ENCODE measurements at places on chromosomes 2 and 18.

DNA sequence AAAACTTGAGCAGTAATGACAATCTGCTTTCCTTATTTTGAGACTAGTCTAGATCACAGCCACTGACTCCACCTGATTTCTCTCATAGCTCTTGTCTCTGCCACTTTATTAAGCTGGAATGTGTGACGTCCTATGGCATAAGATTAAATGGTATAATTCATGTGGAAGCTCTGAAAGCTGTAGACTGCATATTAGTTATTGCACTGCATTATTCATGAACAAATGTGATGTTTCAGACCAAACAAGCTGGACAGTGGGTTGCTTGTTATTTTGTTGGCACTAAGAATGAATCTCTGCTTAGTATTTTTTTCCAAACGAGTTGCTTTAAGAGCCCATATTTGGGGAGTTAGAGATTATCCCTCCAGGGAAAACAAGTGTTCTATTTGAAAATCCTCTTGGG, 1218.5 kb downstream of the SUCLG1 start:
- DNase-seq = no peak

DNA sequence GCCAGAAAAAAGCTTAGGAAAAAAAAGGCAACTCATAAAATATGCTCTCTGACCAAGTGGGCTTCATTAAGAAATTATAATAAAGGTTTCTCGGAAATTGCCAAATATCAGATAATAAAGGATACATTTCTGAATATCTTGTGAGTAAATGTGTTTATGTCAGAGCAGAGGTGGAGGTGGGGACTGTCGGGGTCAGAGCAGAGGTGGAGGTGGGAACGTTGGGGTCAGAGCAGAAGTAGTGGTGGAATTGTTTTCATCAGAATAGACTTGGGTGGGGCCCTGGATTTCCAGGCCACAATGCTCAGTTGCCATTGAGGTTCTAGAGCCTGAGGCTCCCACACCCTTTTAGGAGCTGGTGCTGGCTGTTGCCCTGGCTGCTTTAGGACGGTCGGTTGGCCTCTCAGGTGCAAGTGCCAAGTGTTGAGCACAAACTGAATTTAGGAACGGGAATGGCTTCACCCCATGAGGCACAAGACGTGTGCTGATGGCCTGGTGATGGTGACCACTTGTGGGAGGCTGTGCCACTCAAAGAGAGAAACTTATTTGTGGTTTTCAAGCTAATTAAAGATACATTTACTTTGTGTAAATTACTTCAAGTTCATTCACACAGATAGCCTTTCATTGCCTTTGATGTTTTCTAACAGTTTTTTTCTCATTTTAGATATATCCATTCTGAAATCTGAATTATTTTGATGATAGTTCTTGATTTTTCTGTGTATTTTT, 131.5 kb downstream of the ATP9B start:
- DNase-seq = peak; percentile 46

DNA sequence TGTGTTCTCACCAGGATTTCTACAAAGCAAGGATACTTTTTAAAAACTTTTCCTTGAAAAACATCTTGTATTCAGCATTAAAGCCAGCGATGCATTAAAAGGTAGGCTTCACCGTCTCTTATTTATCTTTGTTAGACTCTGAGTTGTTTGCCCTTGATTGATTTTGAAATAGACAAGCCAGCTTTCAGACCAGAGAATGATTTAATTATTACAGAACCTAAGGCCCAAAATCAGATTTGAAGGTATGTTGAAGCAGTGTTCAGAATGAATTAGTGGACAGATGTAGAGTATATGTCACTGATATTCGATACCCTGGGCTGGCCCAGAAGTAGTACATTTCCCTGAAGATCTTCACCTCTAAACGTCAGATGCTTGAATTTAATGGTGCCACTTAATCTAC, 136.4 kb downstream of the THSD7B start:
- no peak for DNase-seq

DNA sequence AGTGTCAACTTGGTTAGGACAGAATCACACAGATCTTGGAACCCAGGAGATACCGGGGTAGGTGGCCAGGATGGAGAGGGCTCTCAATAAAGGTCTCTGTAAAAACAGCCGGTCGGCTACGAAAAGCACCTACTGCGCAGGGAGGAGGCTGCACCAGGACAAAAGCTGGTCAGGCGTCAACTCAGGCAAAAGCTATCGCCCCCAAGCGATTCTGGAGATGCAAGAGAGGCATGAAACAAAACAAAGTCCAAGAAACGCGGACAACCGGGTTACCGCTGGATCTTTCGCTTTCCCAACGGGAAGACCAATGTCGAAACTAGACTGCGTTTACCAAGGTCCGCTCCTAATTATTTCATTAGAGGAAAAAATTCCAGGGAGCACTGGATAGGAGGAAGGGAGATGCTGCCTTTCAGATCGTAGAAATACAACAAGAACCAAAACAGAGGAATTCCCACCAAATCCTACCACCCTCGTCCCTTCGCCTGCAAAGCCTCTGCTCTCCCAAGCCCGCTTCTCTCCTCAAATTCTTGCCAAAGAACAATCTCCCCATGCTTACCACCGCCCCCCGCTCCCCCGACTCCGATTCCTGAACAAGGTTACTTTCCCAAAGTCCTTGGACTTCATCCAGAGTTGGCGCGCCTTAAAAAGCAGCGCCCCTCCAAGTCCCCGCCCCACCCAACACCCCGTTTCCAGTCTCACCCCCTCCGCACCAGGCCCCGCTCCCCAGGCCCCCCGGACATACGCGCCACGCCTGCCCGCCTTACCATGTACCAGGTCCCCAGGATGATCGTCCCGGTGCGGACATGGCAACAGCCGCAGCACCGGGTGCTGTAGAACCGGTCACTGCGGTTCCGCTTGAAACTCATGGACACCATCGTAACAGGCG, 539 bp downstream of the LAPTM4A start:
- peak; percentile 73 for DNase-seq

DNA sequence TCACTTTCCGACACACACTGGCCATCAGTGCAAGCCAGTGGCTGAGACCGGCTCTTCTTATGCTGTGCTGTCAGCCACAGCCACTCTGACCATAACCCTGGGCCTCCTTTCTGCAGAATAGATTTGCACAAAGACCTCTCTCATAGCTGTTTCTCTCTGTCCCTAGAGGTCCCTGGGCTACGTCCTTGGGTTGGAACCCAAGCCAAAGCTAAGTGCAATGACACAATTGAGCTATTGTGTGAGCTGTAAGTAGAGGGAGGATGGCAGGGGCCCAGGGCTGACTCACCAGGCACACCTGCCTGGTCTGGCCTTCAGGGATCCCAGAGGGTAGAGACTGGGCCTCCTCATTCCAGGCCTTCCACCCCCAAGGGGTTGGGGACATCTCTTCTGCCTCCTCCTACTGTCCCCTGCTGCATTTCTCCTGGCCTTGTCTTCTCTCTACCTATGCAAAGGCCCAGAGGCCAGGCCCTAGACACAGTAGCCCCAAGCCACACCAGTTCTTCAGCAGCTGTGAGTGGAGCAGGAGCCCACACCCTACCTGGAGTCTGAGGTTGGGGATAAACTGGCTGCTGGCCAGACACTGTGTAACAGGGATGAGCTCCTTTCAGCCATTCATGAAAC, 174.6 kb downstream of the NCK2 start:
- no peak for DNase-seq

- no peak for DNase-seq
These were observed 23.3 kb downstream of the PUM2 start for GRCh38 chr2:20327370-20327769.

GRCh38 chr2:65075605-65076344, 19.6 kb downstream of the CEP68 start:
- peak; percentile 51 for DNase-seq

DNA sequence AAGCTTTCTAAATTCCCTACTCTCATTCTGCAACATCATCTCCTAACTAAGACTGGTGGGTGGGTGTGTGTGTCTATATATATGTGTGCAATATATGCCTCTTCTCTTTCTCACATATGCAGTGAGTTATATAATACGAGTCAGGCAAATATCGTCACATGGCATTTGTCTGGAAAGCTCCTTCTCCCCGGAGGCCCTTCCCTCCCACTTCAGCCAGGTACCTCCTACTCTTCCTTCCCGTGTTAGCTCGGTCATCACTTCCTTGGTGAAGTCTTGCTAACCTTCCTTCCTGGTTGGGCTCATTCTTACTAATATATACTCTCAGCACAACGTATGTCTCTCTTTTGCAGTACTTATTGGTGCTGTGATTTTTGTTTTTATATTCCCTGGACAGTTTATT, 66.4 kb upstream of the NCK2 start:
- no peak for DNase-seq

- no peak for DNase-seq
These were observed 4.0 kb upstream of the NOP58 start for GRCh38 chr2:202261531-202261930.

DNA sequence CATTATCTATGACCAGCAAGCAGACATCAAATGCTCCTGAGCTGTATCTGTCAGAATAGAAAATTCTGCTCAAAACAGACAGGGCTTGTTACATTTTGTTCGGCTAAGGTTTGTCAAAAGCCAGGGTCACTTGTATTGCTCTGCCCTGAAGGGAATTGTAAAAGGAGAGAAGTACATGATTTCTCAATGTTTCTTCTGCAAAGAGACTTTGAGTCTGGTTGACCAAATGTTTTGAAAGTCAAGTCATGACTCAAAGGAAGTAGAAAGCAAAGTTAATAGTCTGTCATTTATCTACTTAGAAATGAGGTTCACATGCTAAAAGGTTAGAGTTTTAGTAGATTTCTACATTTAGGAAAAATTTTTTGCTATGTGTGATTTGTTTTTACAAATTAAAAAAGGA, 1624.1 kb upstream of the ZEB2 start:
- no peak for DNase-seq

- DNase-seq = no peak
These were observed 26.6 kb downstream of the RASGRP3 start for GRCh38 chr2:33503002-33503401.

DNA sequence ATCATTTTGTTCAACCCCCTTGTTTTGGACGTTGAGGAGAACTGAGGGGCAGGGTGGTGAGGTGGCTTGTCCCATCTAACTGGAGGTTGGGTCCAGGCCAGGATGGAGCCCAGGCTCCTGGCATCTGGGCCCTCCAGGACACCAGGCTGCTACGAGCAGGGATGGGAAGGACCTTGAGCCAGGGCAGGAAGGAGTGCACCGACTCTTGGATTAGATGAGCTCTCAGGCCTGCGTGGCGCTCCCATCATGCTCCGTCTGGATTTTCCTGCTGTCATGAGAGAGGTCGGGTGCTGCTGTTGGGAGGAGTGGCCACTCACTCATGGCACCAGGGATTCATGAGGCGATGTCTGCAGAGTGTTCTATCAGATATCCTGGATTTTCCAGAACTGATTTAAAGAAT, 18.3 kb upstream of the ALLC start:
- no peak for DNase-seq

GRCh38 chr2:32558492-32558891, 69.4 kb upstream of the TTC27 start:
- no peak for DNase-seq

- no peak for DNase-seq
These were observed 473.8 kb downstream of the DCC start for GRCh38 chr18:52813635-52814416.

- no peak for DNase-seq
These were observed 49.7 kb downstream of the SH2D6 start for GRCh38 chr2:85468096-85468703.

GRCh38 chr2:42410742-42411514, 49.9 kb upstream of the COX7A2L start:
- DNase-seq = no peak

DNA sequence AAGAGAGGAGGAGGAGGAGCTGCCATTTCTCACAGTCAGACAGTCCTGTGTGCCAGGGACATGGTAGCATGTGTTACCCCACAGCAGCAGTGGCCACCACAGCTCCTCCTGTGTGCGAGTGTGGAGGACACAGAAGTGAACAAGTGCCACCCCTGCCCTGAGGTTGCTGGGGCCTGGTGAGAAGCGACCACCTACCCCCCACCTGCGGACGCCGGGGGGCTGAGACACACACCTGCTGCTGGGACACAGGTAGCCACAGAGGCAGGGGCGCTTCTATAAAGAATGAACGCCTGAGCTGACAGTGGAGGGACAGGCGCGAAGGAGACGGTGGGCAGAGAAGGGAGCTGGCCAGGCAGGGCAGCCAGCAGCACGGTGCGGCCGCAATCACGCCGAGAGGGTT, 32.3 kb upstream of the SALL3 start:
- no peak for DNase-seq

GRCh38 chr18:22428672-22429071, 11.0 kb upstream of the CTAGE1 start:
- DNase-seq = no peak

GRCh38 chr18:2036086-2036485, 535.2 kb downstream of the METTL4 start:
- DNase-seq = no peak

DNA sequence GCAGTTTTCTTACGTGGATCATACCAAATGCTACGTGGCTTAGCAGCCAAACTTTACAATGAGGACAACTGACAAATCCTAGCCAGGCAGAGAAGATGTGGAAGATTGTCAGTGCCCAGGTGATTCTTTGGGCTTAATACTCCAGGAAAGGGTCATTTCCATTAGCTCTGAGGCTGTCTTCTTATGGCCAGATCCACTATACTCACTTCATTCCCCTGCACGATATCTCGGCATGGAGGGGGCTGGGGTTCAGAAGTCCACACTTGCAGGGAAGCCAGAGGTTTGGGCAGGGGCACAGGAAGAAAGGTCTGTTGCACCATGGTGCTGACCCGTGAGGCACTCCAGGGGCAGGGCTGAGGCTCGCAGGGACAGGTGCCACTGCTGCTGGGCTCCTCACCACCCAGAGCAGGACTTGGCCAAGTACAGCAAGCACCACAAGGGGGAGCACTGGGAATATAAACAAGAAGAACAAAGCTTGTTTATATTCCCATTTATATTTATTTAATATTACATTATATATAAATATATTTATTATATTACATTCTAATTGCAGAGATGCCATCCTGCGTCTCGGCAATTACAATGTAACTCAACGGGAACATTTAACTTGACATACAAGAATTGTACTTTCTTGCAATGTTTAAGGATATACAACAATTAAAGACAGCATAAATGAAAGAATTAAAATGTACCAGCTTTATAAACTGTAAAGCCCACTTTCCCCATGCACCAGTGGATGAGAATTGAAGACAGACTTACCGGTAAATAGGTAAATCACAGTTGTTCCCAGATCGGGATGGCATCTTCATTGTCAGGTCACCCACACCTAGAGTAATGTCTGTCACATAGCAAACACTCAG, 27.2 kb downstream of the CLUL1 start:
- DNase-seq = peak; percentile 89

- DNase-seq = no peak
These were observed 110.0 kb downstream of the NCKAP5 start for GRCh38 chr2:133458280-133458679.

DNA sequence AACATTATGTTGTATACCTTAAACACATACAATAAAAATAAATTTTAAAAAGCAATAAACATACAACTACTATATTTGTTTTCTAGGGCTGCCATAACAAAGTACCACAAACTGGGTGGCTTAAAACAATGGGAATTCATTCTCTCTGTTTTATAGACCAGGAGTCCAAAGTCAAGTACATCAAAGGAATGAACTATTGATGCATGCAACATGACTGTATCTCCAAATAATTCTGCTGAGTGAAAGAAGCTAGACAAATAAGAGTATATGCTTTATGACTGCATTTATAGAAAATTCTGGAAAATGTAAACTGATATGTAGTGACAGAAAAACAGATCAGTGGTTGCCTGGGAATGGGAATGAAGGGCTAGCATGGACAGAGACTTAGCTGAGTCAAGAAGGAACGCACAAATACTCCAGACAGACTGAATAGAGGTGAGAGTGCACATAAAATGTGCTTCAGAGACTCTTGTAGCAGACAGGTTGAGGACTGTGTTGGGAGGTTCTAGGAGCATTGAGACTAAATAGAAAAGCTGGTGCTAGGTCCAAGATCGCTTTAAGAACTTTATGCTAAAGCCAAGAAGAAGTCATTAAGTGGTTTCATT, 11.0 kb upstream of the PLA2R1 start:
- DNase-seq = no peak

Measured in GM23338 (cell line).